ENCODE measurements at places on chromosomes 4 and X.

DNA sequence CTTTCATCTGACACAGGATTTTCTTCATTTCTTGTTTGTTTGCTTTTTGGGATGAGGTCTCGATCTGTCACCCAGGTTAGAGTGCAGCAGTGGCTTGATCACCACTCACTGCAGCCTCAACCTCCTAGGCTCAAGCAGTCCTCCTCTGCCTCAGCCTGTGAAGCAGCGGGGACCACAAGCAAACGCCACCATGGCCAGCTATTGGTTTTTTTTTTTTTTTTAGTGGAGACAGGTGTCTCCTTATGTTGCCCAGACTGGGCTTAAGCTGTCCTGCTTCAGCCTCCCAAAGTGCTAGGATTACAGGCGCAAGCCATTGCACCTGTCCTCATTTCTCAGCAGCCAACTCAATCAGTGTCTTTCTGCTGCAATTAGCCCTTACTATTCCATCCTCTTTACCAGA is 10.3 kb downstream of the SPRY1 start:
- no peak for DNase-seq

DNA sequence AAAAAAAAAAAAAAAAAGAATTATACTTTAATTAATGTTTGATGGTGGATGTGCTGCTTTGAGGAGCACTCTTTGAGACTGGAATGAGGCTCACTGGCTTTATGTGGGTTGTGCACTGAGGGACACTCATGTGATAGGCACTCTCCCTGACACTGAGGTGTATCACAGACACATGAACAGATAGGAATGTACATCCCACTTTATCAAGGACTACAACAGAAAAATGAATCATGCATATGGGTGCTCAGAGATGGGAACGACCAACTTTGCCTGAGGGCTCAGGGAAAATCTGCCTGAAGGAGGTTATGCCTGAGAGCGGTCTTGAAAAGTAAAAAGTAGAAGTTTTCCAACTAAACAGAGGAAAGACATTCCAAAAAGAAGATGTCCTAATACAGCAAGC is 97.7 kb upstream of the RBPJ start:
- peak; percentile 43 for DNase-seq

DNA sequence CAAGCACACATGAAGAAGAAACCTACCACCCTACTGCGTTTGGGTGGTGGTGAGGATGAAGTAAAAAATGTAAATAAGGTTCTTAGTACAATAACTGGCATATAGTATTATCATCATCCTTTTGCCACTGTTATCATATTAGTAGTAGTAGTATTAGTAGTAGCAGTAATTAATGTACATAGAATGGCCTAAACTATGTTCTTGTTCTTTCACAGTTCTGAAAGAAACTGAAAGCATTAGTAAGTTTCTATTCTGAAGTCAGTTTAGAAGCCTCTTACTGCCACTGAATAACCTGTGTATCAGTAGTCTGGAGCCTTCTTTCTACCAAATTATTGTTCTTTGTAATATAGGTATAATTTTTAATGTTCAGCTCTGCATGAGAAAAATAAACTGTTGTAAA is 21.0 kb downstream of the COL4A6 start:
- no peak for DNase-seq

- DNase-seq, result peak; percentile 67
These were observed 3.4 kb downstream of the SORCS2 start for GRCh38 chr4:7195546-7196287.
